ENCODE measurements at places on chromosomes 4 and X.

DNA sequence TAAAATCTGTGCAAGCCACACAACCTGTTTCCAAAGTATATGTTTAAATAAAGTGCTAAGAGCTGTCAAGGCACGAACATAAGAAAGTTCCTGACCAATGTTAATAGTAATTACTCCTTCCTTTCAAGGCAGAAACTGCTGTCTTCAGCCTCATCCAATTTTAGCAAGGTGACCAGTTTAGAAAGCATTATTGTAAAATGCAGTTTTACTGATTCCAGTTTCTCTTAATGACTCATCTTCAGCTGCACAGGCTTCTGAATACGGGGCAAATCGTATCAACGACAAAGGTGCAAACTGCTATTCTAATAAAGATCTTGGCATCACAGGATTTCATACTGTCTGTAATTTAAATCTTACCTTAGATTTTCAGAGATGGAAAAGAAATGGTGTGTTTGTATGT lies 87.5 kb downstream of the PPP3CA start:
- no peak for DNase-seq

- DNase-seq: no peak
These were observed 869 bp upstream of the GRXCR1 start for GRCh38 chr4:42891644-42892043.

DNA sequence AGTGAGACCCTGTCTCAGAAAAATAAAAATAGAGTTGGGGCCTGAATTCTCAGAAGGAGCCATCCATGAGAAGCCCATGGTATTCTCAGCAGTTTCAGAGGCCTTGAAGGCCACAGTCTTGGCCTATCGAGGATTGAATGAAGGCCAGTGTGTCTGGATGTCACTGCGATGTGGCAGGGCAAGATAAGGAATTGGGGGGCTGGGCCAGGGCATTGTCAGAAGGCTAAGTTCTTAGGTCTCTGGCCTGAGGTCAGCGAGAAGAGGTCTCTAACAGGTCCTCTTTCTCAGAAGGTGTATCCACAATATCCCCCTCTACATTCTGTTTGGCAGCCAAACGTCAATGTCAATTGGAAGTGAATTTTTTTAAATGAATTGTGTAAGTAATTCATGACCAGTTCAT lies 5.7 kb downstream of the ZNF275 start:
- DNase-seq: no peak

GRCh38 chr4:185885075-185885474 lies 73.1 kb upstream of the SORBS2 start:
- DNase-seq: no peak

DNA sequence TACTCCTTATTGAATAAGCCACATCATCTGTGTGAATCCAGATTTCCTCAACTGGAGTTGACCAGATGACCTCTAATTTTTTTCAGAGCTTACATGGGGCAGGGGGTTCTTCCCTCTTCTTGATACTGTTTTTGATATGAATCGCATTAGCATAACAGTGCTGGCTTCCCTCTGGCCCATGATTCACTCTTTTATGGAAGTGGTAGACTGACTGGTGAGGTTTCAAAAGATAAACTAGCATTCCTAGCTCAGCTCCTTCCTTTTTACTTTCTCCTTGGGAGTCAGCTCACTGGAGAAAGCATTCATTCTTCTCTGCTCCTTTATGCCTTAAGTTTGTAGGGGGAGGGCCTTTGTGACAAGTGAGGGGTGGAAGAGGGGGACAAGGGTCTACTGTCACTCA lies 161.0 kb upstream of the FGF13 start:
- DNase-seq: no peak

DNA sequence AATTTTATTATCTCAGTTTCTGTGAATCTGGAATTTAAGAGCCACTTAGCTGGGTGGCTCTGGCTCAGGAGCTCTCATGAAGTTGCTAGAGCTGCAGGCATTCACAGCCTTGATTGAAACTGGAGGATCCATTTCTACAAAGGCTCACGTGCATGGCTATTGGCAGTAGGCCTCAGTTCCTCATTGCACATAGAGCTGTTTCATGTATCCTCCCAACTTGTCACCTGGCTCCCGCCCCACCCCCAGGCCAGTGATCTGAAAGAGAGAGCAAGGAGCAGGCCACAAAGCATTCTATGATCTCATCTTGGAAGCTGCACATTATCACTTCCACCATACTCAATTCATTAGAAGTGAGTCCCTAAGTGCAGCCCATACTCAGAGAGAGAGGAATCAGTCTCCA lies 18.5 kb upstream of the AP1AR start:
- no peak for DNase-seq

GRCh38 chrX:65633826-65634225 lies 33.6 kb upstream of the MSN start:
- DNase-seq: no peak

GRCh38 chrX:149916745-149917392 lies 12.5 kb upstream of the HSFX4 start:
- no peak for DNase-seq

DNA sequence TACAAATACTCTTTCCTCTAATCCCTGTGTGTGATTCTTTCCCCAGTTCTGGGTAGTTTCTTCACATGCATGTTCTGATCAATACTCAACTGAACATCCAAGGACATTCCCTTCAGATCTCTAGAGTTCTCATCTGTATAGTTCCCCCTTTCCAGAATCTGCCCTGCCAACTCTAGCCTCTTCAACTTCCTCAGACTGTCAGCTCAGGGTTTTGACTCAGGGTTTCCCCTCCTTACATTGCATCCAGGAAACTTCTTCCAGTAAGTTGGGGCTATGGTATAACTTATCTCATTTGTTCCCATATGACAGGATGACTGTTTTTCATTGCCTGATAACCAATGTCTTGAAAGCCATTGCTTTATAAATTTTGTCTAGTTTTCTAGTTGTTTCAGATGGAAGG lies 14.2 kb upstream of the ANKRD17 start:
- DNase-seq: no peak

GRCh38 chr4:336099-336892 lies 1.3 kb upstream of the ZNF141 start:
- DNase-seq: peak; percentile 52

DNA sequence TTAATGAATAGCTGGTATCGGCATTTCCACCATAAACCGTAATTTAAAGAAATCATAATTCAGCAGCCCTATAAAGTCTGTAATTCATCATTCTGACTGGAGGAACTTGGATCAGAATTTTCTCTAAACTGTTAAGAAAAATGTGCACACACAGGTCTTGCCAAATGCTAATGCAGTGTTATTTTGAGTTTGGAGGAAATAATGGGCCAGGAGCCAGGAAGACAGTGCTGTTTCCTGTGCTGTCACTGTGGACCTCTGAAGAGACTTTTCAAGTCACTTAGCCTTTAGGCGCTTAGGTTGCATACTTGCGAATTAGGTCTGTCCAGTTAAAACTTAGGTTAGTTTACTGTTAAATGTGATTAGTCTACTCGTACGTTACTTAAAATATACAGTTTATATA lies 137.5 kb upstream of the ANXA3 start:
- DNase-seq: no peak

DNA sequence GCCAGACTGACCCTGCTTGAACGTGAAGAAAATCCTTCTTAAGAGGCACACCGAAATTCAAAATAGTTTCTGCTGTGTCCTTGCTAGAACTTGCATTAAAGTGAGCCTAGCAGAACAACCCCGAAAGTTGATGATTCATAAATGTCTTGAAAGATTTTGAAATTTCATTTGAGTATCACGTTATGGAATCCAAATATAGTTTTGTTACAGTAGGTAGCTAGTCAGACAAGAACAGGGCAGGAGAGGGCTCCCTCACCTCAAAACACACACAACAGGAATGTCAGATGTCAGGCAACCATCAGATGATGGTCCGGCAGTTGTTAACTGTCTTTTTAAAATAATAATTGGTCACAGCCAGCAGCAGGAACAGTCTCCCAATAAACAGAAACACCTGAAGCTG lies 259.6 kb upstream of the GNPDA2 start:
- DNase-seq: no peak

DNA sequence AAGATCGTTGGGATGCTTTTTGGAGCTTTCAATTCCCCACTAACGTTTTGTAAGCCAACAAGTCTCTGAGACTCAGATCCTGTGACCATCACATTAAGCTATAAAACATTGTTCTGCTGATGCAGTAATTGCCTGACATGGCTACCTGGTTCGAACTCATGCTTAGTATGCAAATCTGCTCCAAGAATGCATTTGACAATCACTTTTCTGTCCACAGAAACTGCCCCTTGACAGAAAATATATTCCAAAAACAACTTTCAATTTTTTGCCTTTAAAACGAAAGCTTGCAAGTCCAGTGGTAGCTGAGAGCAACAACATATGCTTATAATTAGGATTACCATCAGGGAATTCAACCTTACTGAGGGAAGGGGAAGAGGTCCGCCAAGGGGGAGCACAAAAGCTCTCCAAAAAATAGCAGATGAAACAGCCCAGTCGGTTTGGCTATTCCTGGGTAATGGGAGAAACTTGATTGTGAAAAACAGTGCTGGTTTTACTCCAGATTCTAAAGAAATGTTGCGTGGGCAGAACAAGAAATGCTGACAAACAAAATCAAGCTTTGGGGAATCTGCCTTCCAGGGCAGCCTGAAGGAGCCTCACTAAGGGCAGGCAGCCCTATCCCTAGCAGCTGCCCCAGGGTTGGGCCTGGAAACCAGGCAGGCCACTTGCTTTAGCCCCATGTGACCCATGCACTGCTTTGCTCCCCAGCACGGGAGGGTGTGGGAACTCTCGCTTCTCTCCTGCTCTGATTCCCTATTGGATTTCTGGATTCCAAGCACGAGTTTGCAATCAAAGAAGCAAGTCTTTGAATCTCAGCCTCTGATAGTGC lies 160.7 kb upstream of the LDB2 start:
- no peak for DNase-seq

DNA sequence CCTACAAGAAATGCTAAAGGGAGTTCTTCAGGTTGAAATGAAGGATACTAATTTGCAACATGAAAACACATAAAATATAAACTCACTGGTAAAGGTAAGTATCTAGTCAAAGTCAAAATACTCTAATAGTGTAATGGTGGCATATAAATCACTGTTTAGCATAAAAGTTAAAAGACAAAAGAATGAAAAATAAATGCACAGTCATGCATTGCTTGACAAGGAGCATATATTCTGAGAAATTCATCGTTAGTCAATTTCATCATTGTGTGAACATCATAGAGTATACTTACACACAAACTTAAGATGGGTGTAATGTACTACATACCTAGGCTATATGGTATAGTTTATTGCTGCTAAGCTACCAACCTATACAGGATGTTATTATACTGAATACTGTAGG lies 194.4 kb upstream of the PDE5A start:
- no peak for DNase-seq

DNA sequence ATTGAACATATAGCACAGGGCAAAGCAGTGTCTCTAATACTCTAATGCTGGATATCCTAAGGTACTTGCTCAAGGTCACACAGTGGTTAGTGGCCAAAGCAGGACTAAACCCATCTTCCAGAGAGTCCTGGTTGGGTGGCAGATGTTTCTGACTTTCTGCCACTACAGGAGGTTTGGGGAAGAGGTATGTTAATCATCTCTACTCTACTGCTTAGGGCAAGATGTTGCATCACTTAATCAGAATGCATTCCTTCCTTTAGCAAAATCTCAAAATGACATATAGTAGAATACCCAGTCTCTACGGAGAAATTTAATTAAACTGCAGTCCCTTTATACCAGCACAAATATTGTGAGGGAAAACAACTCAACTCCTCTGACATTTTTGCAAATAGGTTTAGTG lies 190.7 kb upstream of the FAM241A start:
- no peak for DNase-seq

GRCh38 chr4:150079081-150079581 lies 886 bp downstream of the DCLK2 start:
- DNase-seq: peak; percentile 46

GRCh38 chr4:156103311-156103710 lies 149.6 kb upstream of the CTSO start:
- DNase-seq: no peak

DNA sequence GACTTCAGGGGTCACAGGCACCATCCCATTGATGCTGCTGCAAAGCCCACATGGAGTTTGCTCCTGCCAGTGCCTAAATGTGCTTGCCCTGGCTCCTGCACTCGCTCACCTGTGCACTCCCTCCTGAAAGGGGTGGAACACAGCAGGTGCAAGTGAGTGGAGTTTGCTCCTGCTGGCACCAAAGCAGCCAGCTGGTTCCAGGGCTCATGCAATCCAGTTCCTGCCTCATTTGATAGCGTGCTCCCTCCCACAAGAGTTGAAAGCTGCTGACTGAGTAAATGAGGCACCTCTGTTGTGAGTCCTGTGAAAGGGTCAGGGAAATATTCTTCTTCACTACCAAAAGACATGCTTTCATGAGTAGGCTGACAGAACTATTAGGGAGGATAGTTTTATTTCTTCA lies 30.5 kb downstream of the CXCL8 start:
- DNase-seq: no peak

- DNase-seq: no peak
These were observed 98.2 kb downstream of the PJA1 start for GRCh38 chrX:69066966-69067525.

Measured in G401 (cell line).